ENCODE measurements at places on chromosomes 5 and 9.

- DNase-seq: no peak
Measured at GRCh38 chr9:129125478-129125877, 14.3 kb downstream of the PTPA start.

GRCh38 chr9:93116072-93116961 lies 17.7 kb downstream of the NINJ1 start:
- DNase-seq: no peak

- no peak for DNase-seq
Measured at GRCh38 chr5:65341835-65342234, 139.9 kb downstream of the ADAMTS6 start.

DNA sequence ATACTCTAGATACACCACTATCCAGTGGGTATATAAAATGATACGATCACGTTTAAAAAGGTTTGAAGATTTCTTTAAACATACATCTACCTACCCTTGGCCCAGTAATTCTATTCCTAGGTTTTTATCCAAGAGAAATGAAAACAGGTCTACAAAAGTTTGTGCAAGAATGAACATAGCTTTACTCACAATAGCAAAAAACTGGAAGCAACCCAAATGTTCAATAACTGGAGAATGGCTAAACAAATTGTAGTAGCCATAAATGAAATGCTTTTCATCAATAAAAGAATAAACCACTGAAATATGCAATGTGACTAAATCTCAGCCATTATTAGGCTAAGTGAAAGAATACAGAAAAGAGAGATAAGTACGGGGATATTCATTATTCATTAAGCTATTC lies 438.9 kb downstream of the ARHGEF28 start:
- no peak for DNase-seq

GRCh38 chr5:131139321-131139720 lies 25.7 kb downstream of the HINT1 start:
- no peak for DNase-seq

- no peak for DNase-seq
Measured at GRCh38 chr9:15430920-15431844, 8.5 kb downstream of the SNAPC3 start.

DNA sequence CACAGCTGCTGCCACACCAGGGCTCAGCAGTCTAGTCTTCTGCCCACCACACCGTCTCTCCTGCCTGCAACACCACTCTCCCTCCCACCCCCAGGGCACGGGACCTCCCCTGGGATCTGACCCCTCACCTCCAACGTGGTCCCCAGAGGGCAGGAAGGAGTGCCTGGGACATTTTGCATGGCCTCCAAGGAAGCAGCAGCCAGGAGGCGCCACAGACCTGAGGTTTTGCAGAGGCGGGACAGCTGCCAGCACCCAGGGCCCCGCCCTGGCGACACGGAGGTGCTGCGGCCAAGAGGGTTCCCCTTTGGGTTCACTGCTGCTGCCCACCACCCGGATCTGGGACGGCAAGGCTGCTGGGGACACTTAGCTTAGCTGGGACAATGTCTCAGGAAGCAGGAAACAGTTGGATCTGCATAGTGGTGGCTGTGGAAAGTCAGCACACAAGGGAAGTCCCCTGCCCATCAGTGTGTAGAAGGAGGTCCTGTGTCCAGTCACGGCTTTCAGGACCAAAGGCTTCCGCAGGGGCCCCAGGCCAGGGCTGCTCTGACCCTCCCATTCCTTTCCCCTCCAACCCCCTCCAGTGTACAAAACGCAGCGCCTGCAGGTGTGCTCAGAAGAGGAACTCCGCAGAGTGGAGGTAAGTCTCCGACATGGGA lies 13.8 kb downstream of the PROP1 start:
- no peak for DNase-seq

DNA sequence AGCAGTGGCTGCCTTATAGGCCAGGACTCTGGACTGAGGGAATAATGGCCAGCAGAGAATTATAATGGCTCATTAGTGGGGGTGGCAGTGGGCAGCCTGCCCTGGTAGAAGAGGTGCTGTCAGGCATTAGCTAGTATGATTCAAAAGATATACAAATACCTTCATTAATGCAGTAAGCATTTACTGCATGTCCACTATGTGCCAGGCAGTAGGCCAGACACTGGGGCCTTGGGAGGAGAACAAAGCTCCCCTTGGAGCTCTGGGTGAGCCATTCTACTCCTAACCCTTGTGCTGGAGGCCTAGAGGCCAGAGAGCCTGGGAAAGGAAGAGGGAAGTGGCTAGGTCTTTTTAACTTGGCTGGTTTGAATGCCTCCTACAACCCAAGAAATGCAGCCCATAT lies 2.0 kb upstream of the GARNL3 start:
- no peak for DNase-seq

DNA sequence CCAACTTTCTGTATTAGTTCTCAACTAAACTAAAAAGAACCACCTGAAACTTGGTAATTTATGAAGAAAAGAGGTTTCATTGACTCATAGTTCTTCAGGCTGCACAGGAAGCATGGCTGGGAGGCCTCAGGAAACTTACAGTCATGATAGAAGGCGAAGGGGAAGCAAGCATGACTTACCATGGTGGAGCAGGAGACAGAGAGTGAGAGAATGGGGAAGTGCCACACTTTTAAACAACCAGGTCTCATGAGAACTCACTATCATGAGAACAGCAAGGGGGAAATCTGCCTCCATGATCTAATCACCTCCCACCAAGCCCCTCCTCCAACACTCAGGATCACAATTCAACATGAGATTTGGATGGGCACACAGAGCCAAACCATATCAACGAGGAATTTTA lies 123.5 kb downstream of the DEPDC1B start:
- no peak for DNase-seq

DNA sequence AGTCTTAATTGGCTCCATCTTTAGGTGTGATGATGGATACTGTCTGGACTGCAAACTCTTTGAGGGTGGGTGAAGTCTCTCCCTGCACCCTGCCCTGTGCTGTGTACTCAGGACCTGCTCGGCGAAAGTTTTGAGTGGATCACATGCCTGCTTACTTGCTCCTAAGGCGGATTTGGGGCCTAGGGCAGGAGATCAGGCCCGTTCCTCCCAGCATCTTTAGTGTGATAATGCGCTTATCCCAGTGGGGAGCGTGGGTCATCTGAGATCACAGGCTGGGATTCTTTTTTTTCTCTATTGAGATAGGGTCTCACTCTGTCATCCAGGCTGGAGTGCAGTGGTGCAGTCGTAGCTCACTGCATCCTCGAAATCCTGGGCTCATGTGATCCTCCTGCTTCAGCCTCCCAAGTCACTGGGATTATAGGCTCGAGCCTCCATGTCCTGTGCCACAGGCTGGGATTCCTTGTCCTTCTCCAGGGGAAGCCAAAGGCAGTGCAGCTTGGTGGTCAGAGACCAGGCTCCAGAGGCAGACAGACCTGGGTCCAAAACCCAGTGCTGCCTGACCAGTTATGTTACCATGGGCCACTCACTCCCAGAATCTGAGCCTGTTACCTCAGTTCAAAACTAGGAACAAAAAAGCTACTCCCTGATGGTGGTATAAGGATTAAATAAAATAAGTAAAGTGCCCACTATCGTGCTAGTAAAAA lies 59.7 kb downstream of the ZNF618 start:
- DNase-seq: no peak

DNA sequence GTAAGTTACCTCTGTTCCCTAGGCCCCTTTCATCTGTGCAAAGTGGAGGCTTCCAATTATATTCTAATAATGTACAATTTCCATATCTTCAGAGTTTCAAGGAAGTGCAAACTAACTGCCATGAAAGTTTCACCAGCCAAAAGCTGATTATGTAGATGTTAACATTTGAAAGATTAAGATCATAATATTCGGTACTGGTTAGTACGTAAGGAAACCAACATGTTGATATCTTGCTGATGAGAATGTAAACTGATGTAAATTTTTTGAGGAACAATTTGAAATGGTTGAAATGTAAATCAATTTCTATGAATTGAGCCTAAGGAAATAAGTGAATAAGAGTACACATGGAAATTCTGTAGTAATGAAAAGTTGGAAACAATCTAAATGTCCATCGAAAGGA lies 12.9 kb upstream of the KLF4 start:
- no peak for DNase-seq

DNA sequence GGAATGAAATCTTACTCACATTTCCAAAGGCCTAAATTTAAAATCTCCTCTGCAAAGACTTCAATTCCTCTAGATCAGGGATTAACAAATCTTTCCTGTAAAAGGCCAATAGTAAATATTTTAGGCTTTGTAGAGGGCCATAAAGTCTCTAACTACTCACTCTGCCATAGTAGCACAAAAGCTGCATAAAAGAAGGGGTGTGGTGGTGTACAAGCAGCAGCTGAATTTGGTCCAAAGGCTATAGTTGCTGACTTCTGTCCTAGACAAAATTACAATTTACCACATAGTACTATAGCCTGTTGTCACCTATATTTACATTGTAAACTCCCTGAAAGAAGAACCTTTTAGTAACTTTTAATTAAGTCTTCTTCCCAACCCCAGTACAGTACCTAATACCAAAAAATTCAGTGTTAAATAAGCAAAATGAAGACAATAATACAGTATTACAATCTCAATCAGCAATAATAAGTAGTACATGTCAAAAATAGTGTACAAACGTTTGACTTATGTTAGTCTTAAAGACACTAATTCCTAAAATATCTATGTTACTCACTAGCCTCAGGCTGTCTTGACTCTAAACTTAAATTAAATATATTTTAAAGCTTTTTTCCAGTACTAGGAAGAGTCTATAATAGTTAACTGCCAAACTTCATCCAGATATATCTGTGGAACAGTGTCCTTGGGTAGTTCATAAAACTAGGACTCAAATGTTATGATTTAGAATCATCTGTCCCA lies 6.9 kb downstream of the CETN3 start:
- no peak for DNase-seq

- DNase-seq: no peak
Measured at GRCh38 chr5:95969055-95969454, 7.4 kb upstream of the ELL2 start.

DNA sequence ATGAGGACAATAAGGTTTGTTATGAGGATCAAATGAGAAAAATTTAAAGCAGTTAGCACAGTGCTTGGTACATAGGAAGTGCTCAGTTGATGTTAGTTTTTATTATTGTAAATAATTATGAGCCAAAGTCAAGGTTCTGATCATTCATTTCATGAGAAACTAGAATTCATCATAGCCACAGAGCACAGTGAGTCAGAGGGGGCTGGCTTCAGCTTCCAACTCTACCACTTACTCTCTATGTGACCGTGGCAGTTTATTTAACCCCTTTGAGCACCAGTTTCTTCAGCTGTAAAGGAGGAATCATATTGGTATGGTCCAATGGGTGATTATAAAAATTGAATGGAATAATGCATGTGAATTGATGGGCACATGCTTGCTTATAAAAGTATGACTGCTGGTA lies 39.4 kb downstream of the KLHL3 start:
- no peak for DNase-seq

DNA sequence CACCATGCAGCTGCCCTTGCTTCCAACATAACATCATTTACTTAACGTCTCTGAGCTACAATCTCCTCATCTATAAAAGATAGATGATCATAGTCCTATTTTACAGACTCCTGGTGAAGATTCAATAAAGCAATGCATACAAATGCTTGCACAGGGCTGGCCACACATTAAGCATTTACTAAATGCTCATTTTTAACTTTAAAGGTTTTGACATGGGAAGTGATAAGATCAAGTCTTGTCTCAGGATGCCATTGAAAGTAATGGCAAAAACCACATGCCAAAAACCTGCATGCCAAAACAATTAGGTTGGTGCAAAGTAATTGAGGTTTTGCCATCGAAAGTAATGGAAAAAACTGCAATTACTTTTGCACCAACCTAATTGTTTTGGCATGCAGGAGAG lies 181.2 kb upstream of the ADRA1B start:
- no peak for DNase-seq

DNA sequence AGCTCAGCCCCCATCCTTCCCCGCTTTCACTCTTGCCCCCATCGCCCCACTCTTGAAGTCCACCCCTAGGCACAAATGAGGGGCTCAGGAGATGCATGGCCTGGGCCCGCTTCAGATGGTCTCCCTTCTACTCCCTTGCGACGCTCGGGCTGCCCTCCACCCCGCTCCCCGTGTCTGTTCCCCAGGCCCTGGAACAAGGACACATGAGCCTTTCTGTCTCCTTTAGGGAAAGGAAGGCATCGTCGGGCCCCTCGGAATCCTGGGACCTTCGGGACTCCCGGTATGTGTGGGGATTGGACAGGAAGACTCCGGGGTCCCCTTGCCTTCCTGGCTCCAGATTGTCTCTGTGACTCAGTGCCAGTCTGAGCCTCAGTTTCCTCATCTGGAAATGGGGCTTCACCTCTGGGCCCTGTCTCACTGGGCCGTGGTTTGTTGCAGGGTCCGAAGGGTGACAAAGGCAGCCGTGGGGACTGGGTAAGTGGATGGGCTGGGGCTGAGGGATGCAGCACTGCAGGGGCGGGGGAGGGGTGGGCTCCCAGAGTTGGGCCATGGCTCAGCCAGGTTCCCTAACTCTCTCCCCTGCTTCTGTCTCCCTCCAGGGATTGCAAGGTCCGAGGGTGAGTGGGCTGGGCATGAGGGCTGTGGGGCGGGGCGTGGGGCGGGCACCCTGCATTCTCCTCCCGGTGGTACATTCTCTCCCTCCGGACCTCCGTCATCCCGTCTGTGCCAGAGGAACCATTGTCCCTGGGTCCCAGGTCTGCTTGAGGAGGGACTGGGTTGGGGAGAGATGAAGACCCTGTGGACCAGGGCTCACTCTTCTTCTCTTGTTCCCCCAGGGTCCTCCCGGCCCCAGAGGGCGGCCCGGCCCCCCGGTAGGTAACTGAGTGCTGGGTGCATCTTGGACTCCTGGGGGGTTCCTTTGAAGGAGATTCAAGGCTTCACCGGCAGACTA lies 21.8 kb upstream of the ORM1 start:
- no peak for DNase-seq

DNA sequence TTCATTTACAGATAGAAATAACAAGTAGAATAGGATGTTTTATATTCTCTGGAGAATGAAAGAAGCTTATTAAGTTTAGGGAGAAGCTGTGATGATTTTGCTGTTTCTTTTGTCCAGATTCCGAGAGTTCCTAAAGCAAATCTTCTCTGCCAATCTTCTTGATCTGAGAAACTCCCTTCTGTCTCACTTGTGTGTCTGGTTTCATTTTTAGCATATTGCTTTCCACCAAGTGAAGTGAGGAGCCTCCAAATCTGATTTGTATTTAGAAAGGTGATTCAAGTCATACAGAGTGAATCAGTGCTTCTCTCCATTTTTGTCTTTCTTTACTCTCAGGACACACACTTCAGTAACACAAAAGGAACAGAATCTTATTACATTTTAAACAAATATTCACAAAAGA lies 48.4 kb downstream of the STX17 start:
- DNase-seq: no peak

Data from CD4-positive, alpha-beta T cell treated with Interleukin-10 for 1 hour (primary cell).